ENCODE measurements at places on chromosomes 3 and 15.

DNA sequence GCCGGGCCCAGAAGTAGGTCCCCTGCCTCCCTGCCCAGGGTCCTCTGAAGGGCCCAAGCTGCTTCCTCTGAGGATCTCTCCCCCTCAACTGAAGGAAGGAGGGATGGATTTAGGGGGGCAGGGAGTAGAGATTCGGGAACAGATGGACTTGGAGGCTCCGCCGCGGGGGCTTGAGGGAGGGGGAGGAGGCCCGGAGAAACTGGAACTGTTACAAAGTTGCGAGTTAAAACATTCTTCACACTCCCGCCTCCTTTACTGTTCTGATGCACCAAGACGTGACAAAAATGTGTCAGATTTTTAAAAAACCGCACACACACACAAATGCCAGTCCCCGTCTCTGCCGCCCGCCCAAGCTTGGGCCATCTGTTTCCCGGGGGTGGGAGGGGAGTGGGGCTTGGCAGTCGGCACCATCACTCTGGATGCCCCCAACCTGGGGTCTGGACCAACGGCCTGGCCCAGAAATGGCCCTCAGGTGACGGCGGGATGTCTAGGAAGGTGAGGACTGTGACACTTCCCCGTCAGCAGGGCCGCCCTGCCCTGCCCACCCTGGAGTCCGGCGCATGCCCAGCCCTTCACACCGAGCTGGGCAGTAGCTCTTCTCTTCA, 25.0 kb upstream of the LINGO1 start:
- DNase-seq = no peak

GRCh38 chr3:134312072-134312872, 61.6 kb upstream of the RYK start:
- DNase-seq = no peak

GRCh38 chr3:85255949-85256348, 297.2 kb downstream of the CADM2 start:
- no peak for DNase-seq

GRCh38 chr15:36449084-36449661, 130.3 kb upstream of the CDIN1 start:
- DNase-seq = no peak

DNA sequence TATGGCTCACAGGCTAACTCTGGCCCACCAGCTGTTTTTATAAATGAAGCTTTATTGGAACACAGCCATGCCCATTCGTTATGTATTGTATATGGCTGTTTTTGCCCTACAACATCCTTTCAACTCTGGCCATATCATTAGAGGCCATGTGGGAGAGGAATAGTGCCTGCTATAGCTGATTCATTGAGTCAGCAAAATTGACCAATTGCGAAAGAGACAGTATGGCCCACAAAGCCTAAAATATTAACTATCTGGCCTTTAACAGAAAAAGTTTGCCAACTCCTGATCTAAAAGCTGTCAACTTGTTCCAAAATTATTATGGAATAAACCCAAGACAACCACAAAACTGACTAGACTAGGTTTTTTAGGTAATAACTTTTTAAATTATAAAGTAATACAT, 1.4 kb downstream of the NR1I2 start:
- no peak for DNase-seq

DNA sequence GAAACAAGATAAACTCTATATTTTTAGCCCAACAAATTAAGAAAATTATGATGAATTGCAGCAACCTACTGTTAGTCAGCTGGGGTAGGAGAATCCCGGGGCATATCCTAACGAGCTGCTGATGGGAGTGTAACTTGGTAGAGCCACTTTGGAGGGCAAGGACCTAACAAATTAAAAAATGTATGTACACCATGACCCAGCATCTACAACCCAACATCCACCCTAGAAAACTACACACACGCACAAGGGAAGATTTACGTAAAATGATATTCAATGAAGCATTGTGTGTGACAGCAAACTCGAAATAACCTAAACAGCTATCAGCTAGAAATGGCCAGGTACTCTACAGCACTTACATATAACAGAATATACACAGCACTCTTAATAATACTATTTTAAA, 1.9 kb downstream of the BCL2A1 start:
- DNase-seq = no peak

GRCh38 chr15:58415636-58416035, 16.2 kb upstream of the LIPC start:
- DNase-seq = no peak

DNA sequence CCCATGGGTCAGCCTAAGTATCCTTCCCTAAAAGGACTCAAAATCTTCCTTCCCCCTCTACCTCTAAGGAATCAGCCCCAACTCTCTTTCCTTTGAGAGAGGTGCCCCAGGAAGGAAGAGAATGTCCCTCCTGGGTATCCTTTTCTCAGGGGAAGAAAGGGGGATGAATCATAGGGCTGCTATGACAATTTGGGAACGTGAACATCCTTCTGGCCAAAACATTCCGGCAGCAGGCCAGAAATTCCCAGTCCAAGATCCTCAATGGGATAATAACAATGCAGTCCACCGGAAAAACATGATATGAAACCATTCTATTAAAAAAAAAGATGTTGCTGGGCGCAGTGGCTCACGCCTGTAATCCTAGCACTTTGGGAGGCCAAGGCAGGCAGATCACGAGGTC, 50.8 kb upstream of the CACNA2D3 start:
- no peak for DNase-seq

DNA sequence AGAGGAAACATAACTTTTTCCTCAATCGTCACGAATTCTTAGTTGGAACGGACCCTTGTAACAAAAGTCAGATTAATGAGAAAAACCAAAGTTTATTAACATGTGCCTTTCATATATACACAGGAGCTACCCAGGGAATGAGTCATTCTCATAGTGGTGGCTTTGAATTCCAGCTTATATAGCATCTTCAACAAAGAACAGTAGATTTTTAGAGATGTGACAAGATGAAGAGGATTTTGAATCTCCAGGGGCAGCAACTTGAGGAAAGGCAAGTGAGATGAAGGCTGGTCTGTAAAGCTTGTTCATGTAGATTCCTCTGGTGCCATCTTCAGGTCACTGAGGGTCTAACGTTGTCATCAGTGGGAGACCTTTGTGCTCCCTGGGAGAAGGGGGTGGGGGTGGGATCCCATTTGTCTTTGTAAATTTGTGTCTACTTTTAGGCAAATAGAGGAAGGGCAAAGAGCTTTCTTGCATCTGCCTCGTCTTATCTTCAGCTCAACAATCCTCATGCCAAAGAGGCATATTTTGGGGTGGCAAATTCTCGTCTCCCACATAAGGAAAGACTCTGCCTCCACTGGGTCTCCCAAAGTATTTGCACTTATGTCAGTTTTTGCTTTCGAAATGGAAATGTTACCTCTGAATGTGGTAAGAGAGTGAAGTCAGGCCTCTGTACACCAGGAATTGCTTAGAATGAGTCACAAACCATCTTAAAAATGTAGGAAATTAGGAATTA, 29.5 kb downstream of the CLEC3B start:
- no peak for DNase-seq

DNA sequence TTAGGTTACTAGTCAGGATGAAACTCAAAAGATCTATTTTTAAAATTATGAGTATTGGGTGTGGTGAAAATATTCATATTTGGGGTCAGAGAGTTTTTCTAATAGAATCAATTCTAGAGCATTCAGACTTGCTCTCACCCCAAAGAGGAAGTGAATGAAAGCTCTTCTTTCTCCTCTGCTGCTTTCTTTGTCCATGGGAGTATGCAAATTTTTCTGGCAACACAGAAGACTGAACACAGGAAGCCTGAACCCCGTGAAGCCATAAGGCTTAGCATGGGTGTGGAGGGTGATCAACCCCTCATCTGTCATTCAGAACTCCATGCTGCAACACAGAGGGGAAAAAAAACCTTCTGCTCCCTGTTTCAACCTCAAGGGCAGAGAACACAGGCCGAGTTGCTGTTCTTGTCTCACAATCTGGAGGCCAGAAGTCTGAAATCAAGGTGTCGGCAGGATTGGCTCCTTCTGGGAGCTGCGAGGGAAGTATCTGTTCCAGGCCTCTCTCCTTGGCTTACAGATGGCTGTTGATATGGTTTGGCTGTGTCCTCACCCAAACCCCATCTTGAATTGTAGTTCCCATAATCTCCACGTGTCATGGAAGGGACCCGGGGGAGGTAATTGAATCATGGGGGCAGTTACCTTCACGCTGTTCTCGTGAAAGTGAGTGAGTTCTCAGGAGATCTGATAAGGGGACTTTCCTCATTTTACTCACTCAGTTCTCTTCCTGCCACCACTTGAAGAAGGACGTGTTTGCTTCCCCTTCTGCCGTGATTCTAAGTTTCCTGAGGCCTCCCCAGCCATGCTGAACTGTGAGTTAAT, 33.7 kb upstream of the CD47 start:
- DNase-seq = peak; percentile 40

DNA sequence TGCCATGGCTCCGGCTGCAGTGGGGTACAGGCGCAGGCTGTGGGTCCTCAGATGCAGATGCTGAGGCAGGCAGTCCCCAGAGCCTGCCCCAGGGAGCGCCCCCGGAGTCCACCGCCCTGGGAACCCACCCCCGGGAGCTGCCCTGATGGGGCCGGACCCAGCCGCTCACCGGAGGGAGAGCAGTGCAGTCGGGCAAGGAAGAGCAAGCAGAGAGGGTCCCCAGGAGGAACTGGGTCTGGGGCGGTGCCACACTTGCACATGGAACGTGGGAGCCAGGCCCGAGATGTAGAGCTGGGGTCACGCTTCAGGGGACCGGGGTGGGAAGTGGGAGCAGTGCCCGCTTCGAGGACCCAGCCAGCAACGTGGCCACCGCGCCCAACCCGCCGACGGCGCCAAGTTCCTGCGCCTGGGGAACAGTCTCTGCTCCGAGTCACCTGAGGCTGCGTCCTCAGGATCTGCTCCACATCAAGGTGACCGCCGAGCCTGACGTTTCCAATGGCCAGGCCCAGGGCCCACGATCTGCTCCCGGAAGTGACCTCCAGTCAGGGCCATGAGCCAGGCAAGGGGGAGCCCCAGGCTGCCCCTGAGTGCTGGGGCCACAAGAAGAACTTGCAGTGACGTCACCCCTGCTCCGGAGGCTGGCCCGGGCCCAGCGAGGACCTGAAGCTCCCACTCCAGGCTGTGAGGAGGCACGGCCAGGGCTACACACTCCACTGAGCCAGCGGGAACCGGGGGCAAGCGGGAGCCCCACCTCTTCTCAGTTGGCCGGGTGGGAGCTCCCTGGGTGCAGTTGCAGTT, 27.0 kb upstream of the TFG start:
- no peak for DNase-seq

- no peak for DNase-seq
These were observed 794.7 kb upstream of the GBE1 start for GRCh38 chr3:82556113-82556512.
